ENCODE measurements at places on chromosomes 3 and 15.

DNA sequence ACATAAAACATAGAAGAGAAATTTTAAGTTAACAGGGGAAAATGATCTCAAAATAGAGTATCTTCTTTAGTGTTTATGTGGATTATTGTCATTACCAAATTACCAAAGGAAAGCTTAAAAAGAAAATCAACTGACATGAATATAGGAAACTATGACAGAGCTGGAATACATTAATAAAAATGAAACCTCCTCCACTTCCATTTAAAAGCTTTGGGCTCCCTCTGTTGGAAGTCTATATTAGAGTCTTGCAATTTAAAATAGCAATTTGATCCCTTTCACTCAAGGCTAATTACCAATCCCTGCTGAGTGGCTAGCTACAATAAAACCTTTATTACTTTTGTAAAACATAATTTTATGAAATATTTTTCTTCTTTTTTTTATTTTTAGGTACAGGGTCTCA lies 61.4 kb upstream of the IMPG2 start:
- no peak for DNase-seq

GRCh38 chr15:58118272-58118671 lies 19.9 kb upstream of the AQP9 start:
- no peak for DNase-seq

GRCh38 chr3:49803465-49804140 lies 542 bp downstream of the INKA1 start:
- no peak for DNase-seq

DNA sequence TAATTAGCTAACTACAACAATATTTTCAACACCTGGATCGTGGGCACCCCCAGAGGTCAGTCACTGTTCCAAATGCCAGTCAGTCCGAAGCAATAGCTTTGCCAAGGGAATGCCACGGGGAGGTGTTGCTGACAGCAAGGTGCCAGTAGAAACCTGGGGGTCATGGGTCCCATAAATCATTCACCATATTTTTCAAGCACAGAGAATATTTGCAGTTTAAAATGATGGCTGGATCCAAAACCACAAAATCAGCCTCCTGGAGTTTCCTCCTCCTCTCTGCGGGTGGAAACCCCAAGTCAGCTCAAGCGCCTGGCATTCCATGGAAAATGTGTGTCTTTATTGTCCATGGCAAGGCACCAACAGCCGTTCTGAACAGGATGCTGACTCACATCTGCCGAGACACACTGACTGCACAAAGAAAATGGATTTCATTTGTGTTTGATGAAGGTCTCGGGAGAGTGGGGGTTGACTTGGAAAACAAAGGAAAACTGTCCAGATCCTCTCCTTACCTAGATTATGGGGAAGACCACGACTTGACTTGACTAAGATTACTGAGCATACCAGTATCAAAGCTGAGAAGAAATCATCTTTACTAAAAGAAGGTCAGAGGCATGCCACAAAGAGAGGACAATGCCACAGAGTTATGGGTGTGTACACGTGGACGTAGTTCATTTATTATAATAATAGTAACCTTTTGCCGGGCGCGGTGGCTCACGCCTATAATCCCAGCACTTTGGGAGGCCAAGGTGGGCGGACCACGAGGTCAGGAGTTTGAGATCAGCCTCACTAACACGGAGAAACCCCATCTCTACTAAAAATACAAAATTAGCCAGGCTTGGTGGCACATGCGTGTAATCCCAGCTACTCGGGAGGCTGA lies 26.4 kb downstream of the ANXA2 start:
- DNase-seq = no peak

GRCh38 chr3:184485241-184485640 lies 76.3 kb upstream of the EPHB3 start:
- DNase-seq = no peak

GRCh38 chr15:31265871-31266711 lies 60.5 kb upstream of the KLF13 start:
- no peak for DNase-seq

DNA sequence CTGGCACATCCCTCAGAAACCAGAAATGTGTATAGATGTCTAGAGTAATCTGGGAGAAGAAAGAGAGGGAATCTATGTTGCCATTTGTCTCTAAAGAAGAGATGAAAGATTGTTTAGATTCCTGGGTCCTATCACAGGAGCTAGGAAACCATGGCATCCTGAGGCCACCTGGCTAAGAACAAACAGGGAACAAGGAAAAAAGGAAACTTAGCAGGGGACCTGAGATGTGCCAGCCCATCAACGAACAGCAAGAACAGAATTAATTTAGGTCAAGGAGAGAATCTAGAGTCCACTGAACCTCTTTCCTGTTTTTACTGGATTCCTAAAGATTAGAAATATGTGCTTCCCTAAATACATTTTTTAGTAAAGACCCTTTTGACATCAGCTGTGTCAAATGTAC lies 30.3 kb downstream of the IP6K1 start:
- no peak for DNase-seq

GRCh38 chr3:188390343-188390718 lies 236.4 kb downstream of the LPP start:
- no peak for DNase-seq

DNA sequence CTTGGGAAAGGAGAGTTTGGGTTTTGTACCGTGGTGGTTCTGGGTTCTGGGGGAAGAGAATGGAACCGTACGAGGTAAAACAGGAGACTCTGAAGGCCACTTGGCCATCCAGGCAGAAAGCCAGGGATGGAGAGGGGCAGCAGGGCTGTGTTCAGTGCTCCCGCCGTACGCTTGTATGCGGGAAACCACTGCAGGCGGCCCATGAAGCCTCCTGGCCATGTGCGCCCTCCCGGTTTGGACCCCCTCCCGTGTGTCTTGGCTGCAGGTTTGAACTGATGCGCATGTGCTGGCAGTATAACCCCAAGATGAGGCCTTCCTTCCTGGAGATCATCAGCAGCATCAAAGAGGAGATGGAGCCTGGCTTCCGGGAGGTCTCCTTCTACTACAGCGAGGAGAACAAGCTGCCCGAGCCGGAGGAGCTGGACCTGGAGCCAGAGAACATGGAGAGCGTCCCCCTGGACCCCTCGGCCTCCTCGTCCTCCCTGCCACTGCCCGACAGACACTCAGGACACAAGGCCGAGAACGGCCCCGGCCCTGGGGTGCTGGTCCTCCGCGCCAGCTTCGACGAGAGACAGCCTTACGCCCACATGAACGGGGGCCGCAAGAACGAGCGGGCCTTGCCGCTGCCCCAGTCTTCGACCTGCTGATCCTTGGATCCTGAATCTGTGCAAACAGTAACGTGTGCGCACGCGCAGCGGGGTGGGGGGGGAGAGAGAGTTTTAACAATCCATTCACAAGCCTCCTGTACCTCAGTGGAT lies 50.6 kb downstream of the PGPEP1L start:
- no peak for DNase-seq

- DNase-seq = no peak
Observed at GRCh38 chr3:171176244-171176933, 149.9 kb upstream of the SLC2A2 start.

- DNase-seq = no peak
Observed at GRCh38 chr3:154034797-154035330, 86.3 kb upstream of the ARHGEF26 start.

DNA sequence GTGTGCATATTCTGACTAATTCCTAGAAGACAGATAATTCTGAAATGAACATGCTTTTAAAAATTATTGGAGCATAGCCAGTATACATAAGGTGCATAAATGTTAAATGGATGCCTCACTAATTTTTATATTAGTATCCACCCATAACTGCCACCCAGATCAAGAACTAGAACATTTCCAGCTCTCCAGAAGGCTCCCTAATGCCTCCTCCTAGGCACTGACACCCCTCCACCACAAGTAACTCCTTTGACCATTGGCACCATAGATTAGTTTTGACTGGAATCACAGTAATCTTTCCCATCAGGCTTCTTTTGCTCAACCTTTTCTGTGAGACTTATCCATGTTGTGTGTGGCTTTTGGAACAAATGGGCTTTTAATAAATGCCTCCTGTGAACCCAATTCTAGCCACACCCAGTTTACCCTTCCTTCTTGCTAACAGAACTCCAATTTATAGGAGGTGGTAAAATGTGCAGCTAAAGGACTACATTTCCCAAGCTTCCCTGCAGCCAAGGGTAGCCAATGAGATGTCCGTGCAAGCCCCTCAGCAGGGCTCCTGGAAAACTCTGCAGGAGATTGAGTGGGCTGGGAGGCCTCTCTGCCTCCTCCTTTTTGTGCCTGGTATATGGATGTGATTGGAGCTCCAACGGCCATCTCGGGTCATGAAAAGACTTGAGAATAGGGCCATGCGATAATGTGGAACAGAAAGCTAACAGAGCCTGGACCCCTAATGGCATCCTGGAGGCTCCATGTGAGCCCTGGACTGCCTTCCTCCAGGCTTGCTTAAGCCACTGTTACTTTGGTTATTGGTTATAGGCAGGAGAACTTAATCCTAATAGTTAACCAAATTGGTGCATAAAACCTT lies 322.6 kb upstream of the TLE3 start:
- no peak for DNase-seq

DNA sequence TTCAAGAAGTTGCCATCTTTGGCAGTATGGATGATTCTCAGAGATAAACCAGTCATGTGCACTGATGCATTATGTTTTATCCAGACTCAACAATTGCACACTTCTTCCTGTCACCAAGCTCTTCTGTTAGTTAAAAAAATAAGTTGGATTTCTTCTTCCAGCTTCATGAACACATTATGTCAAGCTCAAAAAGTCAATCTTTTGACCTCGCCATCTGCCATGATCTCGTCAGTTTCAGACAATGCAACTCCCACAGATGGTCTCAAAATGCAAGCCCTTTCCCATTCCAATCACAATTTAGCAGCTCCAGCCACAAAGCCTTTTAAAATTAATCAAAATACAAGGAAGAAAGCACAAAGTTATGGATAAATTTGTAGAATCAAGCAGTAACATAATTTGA lies 42.8 kb downstream of the TFDP2 start:
- DNase-seq = no peak

DNA sequence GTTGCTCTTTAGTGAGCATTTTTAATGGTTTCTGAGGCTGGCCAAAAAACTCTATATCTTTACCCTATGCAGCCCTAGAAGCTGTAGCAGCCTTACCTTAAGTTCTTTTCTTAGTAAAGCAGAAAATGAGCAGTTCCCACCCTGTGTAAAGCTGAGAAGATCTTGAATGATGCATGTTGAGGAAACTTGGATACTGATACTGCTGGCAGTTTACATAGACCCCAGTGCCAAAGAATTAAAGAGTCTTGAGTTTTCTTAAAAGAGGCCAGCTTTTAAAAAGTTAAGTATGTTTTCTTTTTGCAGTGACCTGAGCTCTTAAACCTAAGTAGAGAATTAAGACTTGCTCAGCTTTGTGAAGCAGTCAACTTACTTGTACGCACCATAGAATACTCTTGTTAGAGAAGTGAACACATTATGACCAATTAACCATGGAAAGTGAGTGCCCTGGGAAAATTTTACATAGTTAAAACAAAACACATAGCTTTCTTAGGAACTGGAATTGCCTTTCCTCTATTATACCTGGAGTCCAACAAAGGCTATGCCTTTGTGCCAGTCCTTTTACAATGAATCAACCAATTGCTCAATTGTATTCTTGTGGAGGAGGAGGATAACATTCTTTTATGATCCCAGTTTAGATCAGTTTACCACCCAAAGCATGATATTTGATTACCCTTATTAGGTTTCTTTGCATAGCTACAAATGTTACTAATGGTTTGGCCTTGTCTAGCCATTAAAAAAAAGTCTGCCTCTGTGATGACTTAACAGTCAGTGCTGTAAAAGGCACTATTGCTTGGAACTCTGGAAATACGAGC lies 28.4 kb downstream of the PLS1 start:
- DNase-seq = no peak

GRCh38 chr15:80898040-80898439 lies 91.6 kb downstream of the MESD start:
- DNase-seq = no peak

GRCh38 chr3:70738291-70738681 lies 425.8 kb upstream of the MDFIC2 start:
- no peak for DNase-seq

DNA sequence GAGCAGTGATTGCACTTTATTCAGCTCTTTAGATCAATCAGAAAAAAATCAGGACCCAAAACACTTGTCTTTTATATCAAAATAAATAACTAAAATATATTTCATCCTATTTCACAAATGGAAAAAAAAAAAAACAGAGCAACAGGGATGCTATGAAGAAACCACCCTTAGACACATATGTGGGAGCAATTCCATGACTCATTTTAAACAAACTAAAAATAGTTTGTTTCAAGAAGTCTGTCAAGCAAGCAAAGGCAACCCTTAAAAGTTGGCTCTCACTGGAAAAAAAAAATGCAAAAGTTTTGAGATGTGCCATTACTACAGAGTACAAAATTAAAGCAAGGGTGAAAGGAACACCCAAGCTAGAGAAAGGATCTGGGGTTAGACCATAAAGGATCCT lies 5.7 kb downstream of the ATP13A3 start:
- DNase-seq = no peak

GRCh38 chr3:125107861-125108567 lies 52.2 kb upstream of the HEG1 start:
- no peak for DNase-seq
